ENCODE measurements at places on chromosomes 7 and 10.
A peak's percentile ranks its signal among the peaks of the same experiment; 100 is the strongest.

DNA sequence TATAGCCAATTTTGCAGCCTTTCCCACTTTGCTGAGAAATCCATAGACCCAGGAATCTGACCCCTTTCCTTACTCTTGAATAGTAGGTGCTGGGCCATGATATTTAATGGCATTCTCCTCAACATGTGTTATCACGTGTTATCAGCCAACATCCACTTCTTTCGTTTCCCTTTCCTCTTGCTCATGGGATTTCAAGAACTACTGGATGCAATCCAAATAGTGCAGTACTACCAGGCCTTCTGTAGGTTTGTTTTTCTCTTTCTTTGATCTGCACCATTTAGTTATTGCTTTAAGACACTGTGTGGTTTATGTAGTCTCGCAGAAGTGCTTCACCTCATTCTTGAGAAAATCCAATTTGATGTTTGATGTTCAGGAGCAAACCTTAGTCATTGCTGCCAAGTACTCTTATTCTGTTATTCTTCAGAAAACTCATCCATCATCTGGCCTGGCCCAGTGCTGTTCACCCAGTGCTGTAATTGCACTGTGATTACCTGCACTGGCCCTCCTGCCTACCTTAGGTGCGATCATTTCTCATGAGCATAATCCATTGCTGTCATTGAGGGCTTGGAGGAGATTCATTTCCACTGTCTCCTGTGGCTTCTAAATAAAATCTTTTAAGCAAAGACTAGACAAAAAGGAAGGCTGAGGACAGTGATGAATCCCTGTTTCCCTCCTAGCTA, 315.3 kb downstream of the BMPER start:
- no peak for DNase-seq

- DNase-seq, result no peak
Measured at GRCh38 chr7:9889554-9889953, 1084.1 kb upstream of the PHF14 start.

- no peak for DNase-seq
Measured at GRCh38 chr7:7529328-7529727, 6.3 kb downstream of the COL28A1 start.

DNA sequence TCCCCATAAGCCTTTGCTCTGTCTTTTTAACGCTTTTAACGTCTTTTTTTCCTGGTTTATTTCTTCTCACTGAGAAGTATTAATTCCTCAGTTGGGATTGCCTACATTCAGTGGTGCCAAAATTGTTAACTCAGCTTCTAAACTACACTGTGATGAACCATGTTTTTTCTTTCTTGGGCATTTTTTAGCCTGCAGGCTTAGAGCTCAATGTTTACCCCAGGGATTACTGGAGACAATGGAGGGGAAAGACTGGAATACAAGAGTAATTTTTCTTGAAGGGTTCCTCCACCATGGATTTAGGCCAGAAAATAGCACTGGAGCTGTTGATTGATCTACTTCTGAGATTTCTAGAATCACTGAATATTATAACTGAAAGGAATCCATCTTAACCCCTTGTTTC, 19.8 kb downstream of the STAMBPL1 start:
- no peak for DNase-seq

DNA sequence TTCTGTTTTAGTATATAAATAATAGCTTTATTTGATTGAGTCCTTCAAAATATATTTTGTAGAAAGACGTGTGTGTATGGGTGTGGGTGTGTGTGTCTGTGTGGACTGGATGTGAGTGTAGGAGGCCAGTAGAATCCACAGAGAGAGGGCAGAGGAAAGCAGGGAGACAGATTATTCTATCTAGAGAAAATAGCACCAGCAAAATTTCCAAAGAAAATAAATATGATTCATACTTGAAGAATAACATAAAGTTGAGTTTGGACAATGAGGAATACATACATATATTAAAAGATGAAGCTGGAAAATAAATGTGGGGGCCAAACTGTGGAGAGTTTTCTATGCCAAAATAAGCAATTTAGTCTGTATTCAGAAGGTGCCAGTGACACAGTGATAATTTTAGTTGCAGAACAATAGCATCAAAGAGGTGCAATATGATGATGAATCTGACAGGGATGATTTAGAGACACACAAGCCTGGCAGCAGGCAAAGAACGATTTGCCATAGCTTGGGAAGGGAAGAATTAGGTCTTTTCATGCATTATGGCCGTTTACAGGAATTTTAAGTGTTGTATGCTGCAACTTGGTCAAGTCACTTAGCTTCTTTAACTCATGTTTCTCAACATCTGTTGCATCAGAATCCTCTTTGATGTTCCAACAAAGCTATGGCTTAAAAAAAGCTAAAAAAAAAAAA, 121.3 kb downstream of the SEMA3A start:
- no peak for DNase-seq

DNA sequence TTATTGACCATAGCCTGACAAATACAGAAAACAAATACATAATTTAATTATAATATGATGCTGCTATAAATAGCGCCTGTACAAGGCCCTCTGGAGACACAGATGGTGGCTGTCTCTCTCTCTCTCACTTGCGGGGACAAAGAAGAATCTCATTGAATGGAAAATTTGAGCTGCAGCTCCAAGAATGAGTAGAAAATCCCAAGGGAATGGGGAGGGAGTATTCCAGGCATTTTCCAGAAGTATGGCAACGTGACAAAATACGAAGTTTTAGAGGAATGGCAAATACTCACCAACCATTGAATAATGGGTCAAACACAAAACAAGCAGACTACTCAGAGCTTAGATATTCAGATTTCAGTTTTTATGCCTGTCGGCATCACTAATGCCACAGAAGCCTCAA, 179.9 kb downstream of the NRP1 start:
- peak; percentile 77 for DNase-seq

Data from fibroblast of skin of left quadriceps (primary cell).